Foreskin fibroblast (primary cell): ENCODE measurements at places on chromosomes 2 and 18.
A peak's percentile ranks its signal among the peaks of the same experiment; 100 is the strongest.

GRCh38 chr18:44651918-44652572 lies 28.6 kb upstream of the SETBP1 start:
- DNase-seq: no peak

GRCh38 chr18:13353084-13353823 lies 134.7 kb downstream of the LDLRAD4 start:
- no peak for DNase-seq

DNA sequence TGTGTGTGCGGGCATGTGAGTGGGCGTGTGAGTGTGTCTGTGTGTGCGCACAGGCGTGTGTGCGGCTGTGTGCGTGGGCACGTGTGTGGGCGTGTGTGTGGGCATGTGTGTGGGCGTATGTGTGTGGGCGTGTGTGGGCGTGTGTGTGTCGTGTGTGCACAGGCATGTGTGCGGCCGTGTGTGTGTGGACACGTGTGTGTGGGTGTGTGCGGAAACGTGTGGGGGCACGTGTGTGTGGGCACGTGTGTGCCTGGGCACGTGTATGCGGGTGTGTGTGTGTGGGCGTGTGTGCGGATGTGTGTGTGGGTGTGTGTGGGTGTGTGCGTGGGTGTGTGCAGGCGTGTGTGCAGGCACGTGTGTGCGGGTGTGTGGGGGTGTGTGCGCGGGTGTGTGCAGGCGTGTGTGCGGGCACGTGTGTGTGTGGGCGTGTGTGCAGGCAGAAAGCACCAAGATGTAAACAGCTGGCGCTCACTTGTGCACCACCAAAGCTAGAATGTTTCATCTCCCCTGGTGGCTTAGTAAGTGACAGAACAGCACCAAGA lies 31.2 kb upstream of the ALKAL2 start:
- DNase-seq: no peak

- no peak for DNase-seq
Measured at GRCh38 chr2:239800785-239801386, 224.3 kb downstream of the NDUFA10 start.

DNA sequence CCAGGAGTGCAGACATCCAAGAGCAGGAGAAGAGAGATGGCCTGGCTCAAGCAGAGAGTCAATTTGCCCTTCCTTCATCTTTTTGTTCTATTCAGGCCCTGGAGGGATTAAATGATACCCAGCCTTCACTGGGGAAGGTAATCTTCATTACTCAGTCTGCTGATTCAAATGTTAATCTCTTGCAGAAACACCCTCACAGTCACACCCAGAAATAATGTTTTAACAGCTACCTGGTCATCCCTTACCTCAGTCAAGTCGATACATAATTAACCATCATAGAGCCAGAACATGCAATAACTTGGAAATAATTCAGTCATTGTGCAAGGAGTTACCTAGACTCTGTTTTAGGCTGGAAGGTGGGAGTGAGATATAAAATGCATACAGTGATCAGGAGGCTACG lies 163.7 kb upstream of the TNP1 start:
- DNase-seq: no peak

DNA sequence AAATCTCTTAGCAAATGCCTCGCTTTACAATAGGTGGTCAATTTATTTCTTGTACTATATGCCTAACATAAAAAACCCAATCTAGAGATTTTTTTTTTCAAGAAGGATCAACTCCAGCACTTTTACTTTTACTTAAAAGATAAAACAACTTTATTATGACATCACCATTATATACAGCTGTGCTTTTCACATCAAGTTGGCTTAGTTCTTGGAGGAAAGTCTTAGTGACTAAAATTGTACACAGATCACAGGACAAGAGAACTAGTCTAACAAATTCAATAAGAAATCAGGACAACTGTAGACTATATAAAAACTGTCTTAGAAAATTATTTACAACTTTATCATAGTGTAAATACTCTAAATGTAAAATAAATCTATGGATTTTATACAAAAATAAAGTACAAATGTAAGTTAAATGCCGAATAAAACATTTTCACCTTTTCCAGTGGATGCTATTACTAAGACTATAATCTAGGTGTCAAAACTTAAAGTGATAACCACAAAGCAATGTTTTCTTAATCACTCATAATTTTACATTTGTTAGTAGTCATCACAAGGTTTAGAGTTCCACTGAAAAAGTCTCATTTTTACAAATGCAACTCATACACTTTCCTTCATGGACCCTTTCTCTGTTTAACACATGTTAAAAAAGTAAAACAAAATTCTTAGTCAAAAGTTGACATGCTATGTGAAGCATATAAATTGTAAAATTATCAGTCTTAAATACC lies 5.4 kb upstream of the CD302 start:
- DNase-seq: no peak

GRCh38 chr2:239966029-239966852 lies 58.9 kb downstream of the NDUFA10 start:
- no peak for DNase-seq

GRCh38 chr18:37402735-37403099 lies 162.9 kb downstream of the CELF4 start:
- DNase-seq: no peak

DNA sequence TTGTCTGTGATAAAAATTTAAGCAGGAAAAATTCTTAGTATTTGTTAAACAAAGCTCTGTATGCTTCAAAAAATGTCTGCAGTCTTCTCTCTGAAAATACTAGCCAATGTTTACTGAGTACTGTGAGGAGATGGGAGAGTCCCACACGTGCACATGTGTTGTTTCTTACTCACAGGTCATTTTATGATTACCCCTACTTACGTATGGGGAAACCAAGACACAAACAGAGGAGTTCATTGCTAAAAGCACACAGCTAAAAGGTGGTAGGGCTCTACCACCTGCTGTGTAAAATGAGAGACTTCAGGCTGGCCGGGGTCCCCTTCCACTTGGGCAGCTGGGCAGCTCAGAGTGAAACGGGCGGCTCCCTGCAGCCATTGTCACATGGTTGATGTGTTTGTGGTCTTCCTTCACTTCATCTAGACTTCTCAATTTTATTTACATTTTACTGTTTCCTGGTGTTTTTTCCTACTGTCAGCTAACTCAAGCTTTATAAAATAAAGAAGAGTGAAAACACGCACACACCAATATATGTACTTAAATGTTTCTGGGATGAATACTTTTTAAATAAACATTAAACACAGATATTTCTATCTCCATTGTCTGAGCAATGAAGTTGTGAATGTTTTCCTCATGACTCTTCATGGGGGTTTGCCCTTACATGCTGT lies 71.2 kb downstream of the MBP start:
- no peak for DNase-seq

DNA sequence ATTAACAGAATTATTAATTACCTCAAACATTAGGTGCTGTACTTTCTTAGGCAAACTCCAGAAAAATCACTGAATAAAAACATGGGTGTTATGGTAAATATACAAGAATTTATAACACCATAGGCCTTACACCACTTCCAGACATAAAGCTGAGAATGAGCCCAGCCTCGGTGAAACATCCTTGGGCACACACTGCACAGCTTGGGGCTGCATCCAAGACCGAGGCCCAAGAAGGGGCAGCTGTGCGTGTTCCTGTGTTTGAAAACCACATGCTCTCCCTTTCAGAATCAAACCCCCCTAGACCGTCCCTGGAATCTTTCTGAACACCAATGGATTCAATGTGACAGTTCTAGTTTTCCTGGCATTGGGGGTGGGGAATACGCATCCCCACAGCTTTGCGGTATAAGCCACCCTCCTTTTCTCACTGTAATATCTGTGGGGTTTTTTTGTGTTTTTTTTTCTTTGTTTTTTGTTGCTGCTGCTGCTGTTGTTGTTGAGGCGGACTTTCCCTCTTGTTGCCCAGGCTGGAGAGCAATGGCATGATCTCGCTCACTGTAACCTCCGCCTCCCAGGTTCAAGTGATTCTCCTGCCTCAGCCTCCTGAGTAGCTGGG lies 12.9 kb downstream of the ERFE start:
- DNase-seq: no peak

DNA sequence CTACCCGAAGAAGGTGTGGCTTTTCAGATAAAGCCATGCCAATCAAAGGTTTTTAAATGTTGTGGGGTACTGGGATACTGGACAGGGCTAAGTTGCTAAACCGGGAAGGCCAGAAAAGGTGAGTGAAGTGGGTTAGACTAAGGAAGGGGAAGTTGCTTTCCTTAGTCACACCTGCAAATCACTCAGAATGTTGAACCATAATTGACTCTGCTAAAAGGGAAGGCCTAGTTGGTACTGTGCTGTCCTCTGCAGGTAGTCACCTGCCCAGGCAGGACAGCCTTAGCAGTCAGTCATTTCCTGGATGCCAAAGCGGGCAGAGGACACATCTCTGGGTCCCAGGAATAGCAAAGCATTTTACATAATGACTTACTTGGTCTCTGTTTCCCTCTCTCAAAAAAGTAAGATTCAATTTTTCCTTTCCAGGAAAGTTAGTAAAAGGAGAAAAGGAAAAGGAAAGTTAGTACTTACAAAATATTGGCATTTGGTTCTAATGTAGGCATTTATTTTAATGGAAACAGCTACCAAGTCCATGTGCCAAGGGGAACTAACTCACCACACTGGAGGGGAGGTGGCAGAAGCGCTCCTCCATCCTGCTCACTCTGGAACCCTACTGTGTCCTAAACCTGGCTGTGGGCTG lies 60.3 kb downstream of the RFTN2 start:
- DNase-seq: no peak

- no peak for DNase-seq
Measured at GRCh38 chr2:103959174-103960128, 894.5 kb upstream of the POU3F3 start.

GRCh38 chr2:43225788-43226557 lies 433 bp downstream of the ZFP36L2 start:
- DNase-seq: peak; percentile 85

DNA sequence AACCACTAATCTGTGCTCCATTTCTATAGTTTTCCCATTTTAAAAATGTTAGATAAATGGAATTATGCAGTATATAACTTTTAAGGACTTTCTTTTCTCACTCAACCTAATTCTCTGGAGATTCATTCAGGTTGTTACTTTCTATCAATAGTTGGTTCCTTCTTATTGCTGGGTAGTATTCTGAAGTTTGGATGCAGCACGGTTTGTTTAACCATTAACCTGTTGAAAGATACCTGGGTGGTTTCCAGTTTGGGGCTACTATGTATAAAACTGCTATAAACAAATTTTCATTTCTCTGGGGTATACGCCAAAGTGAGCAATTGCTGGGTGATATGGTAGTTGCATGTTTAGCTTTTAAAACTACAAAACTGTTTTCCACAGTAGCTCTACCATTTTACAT lies 39.1 kb upstream of the MAPRE2 start:
- DNase-seq: no peak

GRCh38 chr2:126990605-126991532 lies 92.2 kb downstream of the TEX51 start:
- DNase-seq: no peak

DNA sequence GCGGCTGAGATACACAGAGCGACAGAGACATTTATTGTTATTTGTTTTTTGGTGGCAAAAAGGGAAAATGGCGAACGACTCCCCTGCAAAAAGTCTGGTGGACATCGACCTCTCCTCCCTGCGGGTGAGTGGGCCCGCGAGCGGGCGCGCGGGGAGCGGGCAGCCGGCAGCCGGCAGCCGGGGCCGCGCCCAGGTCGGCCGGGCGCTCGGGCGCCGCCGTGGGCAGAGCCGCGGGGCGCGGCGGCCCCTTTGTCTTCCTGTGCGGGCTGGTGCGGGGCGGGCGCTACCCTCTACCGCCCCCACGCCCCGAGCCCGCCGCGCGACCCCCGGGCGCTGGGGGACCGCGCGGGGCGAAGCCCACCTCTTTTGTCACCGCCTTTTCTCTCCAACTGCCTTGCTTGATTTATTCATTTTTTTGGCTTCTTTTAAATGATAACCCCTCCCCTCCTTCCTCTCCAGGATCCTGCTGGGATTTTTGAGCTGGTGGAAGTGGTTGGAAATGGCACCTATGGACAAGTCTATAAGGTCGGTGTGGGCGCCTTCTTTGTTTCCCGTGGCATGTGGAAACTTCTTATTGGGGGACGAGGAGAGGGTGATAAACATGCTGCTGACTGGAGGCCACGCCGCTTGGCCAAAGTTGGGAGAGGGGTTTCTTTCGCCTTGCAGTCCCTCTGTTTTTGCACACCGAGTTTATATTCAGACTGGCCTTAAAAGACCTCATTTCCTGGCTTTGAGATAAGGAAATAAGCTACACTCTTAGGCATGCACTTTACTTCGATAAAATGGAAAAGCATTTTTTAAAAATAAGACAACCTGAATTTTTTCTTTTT lies 722 bp downstream of the MAP4K4 start:
- DNase-seq: no peak

DNA sequence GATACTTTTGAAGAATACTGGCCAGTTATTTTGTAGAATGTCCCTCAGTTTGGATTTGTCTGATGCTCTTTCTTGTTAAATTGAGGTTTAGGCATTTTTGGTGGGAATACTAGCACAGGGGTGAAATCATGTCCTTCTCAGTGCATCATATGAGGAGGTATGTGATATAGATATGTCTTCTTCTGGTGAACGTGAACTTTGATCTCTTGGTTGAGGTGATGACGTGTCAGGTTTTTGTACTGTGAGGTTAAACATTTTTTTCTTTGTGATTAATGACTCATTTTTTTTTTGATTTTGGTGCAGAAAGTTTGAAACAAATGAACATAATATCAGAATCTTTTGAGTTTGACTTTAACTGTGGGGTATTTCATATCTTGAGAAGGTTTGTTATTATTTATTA lies 11.0 kb downstream of the ZNF407 start:
- DNase-seq: peak; percentile 41

DNA sequence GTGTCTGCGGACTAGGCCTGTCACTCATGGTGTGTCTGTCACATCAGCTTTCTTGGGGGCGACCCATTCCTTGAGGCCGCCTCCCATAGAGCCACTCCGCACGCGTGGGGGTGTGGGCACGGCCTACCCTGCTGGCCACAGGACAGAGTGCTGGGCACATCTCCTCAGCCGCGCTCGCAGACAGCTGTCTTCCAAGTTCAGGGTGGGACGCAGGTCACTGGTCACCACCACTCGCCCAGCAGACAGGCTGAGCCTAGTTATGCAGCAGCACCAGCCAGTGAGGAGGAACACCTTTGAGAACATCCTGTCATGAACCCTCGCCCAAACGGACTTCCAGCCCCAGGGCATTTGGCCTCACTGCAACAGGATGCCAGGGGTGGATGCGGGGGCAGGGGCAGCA lies 30.8 kb upstream of the BIN1 start:
- DNase-seq: no peak

- DNase-seq: no peak
Measured at GRCh38 chr18:22778996-22779395, 154.1 kb upstream of the RBBP8 start.

DNA sequence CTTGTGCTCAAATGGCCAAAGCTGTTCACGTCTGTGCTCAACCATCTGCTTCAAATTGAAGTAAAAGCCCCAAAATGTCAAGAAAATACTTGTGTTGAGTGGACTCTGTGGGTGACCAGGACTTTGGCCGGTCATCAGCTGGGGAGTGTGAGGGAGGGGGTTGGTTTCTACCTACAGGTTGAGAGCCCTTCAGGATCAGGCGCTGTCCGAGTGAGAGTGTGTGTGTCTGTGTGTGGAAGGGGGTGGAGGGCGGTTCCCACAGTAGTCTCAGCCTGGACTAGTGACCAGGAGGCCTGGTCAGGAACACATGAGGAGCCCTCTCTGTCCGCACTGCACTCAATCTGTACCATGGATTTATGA lies 34.2 kb downstream of the ATOH8 start:
- DNase-seq: no peak
